ENCODE measurements at places on chromosomes 6 and 20.

GRCh38 chr6:132199343-132199742 lies 201.9 kb downstream of the MOXD1 start:
- peak; percentile 64 for DNase-seq

DNA sequence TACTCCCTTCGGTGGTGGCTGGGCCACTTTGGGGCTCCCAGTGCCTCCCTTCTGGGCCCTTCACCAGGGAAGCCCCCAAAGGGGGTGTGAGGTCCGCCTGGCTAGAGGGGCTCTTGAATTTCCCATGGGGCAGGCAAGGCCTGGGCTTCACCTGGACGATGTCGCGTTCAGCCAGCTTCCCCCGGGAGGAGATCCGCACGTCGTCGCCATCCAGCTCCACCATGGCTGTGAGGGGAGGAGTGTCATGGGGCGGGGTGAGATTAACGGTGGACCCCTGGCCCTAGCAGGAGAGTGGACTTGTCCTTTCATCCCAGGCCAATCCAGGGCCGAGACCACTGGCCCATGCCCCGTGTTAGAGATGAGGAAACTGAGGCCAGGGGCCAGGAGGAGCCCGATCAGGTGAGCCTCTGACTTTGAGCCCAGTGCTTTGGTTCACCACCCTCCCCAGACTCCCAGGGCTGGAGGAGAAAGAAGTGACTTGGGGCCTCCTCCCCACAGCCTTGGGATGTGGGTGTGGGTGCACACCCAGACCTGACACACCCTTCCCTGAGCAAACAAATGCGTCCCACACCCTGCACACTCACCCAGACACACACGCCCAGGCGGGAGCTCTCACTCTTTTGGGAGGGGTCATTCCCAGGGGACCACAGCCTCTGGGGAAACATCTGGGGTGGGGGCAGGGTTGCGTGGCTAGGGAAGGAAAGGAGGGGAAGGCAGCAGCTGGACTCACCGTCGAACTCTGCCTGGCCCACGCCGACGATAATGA lies 46.1 kb downstream of the RAB44 start:
- no peak for DNase-seq

GRCh38 chr20:58182521-58183140 lies 45.8 kb downstream of the ANKRD60 start:
- no peak for DNase-seq

DNA sequence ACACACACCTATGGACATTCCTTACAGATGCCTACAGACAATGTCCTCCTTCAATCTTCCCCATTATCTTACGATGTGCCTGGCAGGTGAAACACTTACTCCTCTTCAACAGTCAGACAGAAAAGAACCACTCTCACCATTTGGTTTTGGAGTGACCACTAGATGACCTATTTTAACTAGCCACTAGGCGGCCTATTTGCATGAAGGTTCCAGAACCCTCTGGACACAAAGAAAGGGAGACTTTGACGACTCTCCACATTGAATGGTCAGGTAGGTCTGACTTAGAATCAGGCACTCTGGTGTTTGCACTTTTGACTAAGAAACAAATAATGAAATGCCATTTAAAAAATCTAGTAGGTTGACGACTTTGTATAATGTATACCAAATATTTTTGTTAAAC lies 42.0 kb downstream of the PNLDC1 start:
- no peak for DNase-seq

DNA sequence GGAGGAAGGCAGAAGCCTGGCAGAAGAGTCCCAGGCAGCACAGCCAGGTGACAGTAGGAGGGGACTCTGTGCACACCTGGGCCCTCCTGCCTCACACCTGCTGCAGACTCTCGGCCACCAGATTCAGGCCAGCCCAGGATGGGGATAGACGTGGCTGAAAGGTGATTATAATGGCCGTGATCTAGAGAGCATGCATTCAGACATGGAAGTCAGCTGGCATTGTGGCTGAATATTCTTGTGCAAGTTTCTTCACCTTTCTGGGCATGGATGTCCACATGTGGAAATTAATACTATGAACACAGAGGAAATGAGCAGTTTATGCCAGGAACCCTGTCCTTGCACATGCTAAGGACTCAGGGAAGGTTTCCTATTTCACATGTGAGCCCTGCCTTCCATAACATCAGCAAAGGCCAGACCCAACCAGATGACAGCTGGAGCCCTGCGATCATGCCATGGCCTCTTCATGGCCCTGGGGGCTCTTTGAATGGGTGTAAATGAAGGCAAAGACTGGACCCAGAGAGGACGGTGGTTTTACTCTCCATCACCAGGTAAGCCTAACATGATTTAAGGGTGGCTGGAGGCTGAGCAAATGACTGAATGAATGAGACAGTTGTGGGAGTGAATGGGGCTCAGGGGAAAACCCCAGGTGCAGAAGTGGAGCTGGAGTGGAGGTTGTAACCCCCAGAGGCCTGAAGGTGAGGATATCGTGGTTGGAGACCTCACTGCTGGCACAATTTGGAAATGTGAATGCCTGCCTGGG lies 2.7 kb upstream of the RAET1L start:
- DNase-seq, result no peak
